ENCODE measurements at places on chromosomes 4 and X.

GRCh38 chrX:154693394-154693793 lies 40.0 kb upstream of the CTAG2 start:
- no peak for DNase-seq

DNA sequence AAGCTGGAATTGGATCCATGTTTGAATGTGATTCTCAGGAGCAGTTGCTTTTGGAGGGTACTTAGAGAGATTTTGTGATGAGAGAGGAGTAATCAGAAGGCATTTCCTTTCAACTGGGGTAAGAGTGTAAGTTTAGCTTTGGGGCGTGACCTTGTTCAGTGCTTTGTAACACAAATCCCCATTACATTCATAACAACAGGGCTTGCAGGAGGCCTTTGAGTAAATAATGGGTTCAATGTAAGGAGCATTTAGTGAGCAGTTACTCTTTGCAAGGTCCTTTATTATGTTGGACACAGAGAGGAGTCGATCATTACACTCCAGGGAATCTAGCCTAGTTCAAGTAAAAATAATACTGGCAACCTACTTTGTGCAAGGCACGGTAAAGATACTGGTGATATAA lies 74.0 kb upstream of the AFF2 start:
- no peak for DNase-seq

DNA sequence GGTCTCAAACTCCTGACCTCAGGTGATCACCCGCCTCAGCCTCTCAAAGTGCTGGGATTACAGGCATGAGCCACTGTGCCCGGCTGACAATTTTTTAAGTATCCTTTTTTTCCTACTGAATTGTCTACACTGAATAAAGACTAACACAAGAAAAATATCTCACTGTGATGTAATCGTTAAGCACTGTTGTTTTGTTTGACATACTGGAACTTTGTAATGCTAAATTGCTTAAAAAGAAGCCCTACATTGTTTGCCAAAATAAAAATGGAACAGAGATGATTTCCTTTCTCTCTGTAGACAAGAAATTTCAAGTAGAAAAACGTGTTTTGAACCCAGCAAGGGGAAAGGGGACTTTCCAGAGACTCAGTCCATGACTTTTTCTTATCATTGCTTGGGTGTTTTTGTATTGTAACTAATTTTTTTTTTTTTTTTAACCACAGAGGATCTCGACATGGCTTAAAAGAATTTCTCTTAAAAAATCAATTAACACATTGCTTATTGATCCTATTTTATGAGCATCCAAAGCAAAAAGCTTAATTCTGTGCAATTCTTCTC lies 74.9 kb downstream of the TMEM156 start:
- DNase-seq: no peak

GRCh38 chr4:106358899-106359298 lies 9.7 kb downstream of the GIMD1 start:
- peak; percentile 11 for DNase-seq

GRCh38 chr4:25133132-25133531 lies 27.1 kb downstream of the SEPSECS start:
- no peak for DNase-seq

DNA sequence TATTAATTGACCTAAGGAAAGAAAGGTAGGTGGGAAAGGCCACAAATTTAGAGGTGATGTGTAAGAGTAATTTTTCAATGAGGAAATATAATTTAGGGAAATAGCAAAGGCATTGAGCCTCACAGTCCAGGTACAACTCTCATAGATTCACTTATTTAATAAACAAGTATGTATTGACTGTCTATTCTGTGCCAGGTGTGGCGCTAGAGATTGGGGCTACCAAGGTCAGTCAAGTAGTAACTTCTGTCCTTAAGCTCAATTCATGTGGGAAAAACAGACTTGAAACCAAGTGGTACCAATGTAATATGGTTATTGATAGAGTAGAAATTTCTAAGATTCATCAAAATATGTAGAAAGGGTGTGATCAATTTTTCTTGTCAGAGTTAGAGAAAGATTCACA lies 257.5 kb downstream of the C4orf33 start:
- no peak for DNase-seq

DNA sequence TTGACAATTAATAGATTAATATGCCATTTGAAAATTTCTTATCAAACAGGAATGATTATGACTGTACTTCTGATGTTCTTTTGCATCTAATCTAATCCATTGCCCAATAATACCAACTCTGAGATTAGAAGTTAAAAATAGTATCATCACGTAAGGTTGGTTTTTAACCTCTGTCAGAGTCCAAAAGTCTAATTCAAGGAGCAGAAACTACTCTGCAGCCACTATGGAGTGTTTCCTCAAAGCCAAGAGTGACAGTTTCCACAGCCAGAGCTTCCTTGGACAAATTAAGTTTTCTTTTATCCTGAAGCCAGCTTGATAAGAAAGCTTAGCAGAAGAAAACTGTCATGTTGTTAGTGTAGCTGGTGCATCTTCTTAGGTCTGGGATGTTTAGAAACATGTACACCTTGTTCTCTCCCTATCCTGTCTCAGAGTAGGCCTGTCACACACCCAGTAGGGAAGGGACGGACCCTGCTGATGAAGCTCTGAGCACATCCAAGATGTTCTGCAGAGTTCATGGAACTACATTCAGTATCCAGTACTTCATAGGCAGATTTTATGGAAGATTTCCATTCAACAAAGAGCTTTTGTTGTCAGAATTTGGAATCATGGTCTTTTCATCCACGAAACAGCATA lies 20.4 kb upstream of the PI4K2B start:
- DNase-seq: no peak

GRCh38 chr4:119626420-119626819 lies 2.2 kb downstream of the PDE5A start:
- DNase-seq: no peak

DNA sequence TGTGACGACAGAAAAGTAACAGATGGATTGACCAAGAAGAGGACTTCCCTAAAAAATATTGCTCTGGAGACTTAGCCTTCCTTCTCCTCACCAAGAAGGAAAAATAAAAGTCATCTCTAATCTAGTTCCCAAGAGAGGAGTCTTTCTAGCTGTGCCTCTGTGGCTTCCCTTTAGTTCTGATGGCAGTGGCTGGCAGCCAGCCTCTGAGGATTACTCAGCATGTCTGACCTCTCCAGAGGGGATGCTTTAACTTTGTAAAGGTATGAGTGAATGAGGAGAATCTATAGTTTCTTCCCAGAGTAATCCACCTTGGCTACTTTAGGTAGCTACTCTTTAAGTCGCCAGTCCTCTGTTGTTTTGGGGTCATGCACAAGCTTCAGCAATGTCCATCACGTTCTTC lies 163.9 kb upstream of the KIT start:
- DNase-seq: no peak

DNA sequence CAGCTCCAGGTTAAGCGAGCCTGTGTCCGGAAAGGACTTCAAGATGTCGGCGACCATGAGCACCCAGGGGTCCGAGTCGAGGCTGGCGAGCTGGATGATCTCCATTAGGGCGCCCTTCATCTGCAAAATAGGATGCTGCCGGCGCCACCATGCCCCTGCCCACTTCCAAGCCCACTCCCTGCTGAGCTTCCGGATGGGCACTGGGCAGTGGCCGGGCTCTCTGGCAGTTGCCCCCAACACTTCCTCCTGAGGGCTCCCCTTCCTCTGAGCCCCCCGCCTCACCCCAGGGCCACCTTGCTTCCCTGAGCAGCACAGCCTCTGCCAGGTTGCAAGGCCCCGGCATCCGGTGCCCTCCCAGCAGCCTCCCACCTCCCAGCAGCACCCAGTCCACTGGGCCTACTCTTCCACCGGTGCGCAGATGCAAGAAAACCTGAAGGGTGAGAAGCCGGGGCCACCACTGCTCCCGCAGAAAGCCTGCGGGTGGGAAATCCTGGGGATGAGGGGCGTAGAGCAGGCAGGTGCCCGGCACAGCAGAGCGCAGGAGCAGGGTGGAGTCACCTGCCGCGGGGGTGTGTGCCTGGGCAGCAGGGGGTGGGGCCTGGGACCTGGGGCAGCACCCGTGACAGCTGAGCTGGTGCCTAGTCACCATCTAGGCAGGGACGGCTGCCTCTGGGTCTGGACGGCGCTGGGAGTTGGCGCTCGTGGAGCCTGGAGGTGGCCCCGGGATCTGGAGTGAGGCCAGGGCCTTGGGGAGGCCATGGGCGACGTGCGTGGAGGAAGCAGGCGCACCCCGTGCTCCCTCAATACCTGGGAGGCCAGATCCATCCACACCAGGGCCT lies 17.0 kb downstream of the NELFA start:
- no peak for DNase-seq

DNA sequence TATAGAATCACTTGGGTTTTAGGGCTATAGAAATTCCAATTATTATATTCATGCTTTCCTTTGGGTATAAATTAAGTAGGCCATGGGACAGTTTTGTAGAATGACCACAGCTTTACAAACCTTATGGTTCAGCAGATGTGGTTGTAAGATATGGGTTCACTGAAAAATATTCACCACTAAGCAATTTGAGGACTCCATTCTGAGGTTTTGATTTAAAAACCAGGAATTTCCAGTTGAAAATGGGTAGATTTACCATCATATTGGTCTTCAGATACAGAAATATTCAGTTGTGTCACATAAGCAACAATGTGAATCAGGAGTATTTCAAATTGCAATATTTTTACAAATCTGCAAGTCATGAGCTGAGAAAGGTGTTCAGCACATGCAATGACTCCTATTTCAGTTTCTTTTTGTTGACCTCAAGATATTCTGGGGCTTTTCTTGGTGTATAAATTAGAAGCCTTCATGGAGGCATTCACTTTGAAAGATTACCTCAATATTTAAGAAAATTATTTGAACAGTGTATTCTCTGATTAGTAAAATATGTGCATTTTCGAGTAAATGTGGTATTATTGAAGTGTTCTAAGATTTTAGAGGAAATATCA lies 218.4 kb upstream of the HCCS start:
- DNase-seq: no peak

- DNase-seq: no peak
These were observed 210.4 kb downstream of the SPRY1 start for GRCh38 chr4:123606946-123607542.

- no peak for DNase-seq
These were observed 27.4 kb downstream of the RNF212 start for GRCh38 chr4:1086011-1086410.

- no peak for DNase-seq
These were observed 1.5 kb downstream of the GIMD1 start for GRCh38 chr4:106367072-106367471.

- peak; percentile 55 for DNase-seq
These were observed 1.1 kb downstream of the HCFC1 start for GRCh38 chrX:153970357-153971123.

GRCh38 chr4:70508801-70509200 lies 9.6 kb upstream of the AMTN start:
- DNase-seq: no peak

DNA sequence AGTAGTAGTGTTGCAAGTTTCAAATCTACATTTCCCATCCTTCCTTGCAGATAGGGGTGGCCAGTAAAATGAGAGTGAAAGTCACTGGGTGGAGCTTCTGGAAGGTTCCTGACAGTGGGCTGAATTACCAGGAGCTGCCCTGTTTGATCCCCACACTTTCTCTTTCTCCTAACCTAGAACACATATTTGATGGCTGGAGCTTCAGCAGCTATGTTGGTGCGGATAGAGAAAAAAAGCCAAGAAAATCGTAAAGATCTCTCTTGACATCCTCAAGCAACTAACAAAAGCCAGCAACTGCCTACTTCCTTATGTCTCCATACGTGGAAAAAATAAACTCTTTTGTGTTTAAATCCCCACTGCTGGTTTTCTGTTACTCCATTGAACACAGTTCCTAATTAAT lies 32.2 kb downstream of the ZNF275 start:
- no peak for DNase-seq

- DNase-seq: no peak
These were observed 262.8 kb upstream of the VCX start for GRCh38 chrX:7580127-7580526.

- no peak for DNase-seq
These were observed 531.4 kb downstream of the INPP4B start for GRCh38 chr4:142314686-142315085.

DNA sequence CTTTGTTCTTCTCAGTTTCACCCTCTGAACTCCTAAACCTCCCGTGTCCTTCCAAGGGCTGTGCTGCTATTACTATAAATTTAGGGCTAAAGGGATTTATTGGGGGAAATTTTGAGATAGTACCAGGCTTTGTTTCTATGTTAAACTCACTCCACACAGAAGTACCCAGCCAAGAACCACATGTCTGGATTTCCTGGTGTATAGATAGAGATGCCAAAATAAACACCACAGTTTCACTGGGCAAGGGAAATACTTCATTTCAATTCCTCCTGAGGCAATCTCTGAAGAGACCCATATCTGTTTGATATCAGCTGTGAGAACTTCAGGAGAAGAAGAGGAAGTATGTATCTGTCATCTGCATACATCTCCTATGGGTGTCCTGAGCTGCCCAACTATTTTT lies 21.7 kb upstream of the CLNK start:
- no peak for DNase-seq

DNA sequence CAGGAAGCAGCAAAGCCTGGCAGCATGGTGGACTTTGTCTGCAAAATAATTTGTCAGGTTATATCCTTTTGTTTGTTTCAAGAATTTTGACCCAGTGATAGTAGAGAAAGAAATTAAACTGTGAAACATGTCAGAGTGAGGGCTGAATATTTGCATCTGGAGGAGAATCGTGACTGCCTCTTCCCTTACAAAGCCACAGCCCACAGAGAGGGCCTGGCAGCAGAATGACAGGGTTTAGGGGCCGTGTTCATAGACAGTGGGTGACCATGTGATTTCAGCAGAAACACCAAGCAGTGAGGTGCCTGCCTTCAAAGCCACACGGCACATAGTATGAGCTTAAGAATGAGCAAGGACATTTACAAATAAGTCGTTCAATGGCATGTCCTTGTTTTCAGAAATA lies 24.4 kb upstream of the PLAC8 start:
- DNase-seq: no peak
